Activated T-cell treated with anti-CD3 and anti-CD28 coated beads for 4 hours (primary cell): ENCODE measurements at places on chromosomes 2 and 18.

DNA sequence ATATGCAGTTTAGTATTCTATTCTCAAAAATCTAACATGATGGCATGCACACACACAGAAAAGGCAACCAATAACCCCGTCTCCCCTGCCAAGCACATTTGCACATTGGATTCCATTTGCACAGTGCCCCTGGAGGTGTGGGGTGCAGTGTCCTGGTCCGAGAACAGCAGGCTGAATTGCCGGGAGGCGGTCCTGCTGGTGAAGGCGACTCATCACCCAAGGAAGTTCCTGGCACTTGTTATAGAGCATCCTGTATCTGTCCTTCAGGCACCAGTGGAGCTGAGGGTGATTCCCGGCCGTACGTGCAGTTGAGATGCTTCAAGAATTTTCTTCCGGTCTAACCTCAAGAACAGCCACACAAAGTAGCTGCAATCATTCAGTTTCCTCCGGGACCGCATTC, 73.0 kb upstream of the RAB12 start:
- no peak for DNase-seq

DNA sequence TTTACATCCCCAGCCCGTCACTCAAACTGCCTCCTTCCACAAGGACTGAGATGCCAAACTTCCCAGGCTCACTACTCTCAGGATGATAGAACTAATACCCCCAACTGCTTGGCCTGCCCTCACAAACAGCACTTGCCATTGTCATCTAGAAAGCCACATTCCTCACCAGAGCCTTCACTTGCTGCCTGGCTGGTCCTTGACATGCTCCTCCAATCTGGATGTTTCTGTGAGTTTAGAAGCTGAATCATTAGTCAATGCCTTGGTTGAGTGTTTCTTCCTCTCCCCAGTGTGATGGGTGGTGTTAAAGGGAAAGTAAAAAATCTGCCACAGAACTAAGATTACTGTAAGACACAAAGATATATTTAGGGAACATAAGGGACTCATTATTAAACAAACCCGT, 52.5 kb downstream of the MARCHF4 start:
- no peak for DNase-seq

- no peak for DNase-seq
Measured at GRCh38 chr2:39375917-39376316, 61.2 kb downstream of the MAP4K3 start.

- DNase-seq = no peak
Measured at GRCh38 chr2:82478641-82479040, 1980.4 kb downstream of the SUCLG1 start.

DNA sequence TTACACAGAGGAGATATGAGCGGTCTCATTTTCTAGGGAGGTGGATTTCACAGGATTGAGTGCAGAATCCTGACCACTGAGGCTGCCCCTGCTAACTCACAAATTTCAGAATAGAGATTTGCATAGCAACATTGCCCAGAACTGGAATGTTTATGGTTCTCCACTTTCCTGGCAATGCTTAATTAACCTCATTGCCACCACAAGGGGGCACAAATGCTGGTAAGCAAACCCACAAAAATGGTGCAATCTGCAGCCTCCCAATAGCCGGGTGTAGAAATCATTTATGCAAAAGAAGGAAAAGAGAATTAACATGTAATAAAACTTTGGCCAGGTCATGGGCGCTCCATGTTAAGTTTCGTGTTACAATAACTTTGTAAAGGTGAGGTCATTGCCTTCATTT, 112.4 kb downstream of the CYRIA start:
- DNase-seq = no peak

DNA sequence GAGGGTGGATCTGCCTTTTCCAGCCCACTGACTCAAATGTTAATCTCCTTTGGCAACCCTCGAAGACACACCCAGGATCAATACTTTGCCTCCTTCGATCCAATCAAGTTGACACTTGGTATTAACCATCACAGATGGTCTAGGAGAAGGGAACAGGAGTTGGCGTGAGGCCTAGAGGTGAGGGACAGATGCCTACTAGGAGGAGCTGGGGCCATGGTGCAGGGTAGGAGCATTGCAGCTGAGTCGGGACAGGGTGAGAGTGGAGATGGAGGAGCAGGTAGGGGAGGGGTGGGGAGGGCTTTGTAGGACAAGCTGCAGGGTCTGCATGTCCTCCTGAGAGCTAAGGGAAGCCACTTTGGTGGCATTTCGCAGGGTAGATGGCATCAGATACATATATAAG, 140.0 kb downstream of the VAPA start:
- DNase-seq = no peak

DNA sequence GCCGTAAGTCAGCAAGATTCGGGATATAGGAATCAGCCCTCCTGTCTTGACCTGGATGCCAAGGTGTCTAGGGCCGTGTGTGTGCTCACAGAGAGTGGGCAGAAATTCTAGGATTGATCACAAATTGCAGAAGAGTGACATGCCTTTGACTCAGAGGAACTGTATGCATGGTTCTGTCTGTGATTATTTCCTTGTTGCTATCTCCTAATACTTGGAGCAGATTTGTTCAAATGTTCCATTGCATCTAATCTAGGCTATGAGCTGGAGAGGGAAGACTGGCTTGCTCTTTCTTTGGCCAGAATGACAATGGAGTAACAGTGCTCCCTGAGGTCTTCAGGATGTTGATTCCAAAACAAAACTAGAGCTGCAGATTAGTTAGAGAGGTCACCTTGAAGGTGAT, 115.0 kb downstream of the EN1 start:
- no peak for DNase-seq

DNA sequence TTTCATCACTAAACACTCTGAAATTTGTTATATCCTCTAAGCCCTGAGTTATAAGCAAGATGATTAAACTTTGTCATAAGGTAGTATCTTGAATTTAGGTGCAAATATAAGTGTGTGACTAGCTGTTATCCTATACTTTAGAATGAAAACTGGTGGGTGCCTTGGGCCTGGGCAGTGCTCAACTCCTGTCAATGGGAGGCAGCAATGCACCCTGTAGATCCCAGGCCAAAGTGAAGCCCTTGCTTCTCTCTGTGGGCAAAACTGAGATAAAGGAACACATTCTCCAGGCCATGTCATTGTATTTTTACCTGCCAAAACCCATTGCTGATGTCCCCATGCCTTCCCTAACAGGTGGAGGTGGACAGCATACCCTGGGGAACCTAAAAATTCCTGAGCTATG, 525.2 kb downstream of the TNS1 start:
- no peak for DNase-seq

DNA sequence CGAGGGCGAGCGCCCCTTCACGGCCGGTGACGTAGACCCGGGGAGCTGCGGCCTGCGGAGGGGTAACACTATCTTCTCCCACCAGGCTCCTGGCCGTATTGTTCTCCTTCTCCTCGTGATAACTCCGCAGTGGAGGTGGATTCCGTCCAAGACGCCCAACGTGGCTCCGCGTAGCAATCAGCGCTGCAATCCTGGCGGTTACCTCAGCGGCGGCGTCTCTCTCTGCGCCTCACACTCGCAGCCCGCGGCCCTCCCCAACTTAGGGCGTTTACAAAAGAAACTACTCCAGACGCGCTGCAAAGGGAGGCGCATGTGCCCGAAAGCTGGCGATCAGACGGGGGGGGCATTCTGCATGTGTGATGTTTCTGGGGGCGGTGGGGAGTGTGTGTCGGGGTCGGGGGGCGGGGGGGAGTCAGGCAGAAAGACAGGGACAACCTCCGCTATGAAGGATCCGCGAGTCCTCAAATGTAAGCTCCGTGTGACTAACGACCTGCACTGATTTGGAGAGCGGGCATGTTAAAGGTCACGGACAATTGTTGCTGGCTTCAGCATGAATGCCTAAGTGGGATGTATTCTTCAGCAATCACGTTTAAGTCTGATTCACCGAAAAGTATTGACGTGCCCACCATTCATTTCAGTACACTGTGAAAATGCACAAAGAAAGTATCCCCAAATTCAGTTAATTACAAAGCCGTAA, 1.3 kb upstream of the ZNF516 start:
- DNase-seq = no peak

DNA sequence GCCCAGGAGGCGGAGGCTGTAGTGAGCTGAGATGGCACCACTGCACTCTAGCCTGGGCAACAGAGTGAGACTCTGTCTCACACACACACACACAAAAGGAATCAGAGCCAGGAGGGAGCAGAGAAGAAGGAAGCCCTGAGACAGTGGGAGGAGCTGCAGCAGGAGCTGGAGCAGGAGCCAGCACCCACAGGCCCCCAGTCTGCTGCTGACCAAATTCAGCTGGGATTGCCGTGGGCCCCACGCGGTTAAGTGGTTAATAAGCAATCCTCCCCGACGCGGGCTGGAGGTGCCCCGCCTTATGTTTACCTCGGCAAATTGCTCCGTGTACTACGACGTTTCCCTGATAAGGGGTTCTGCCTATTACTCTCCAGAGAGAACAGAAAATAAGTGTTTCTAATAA, 265.3 kb downstream of the TWIST2 start:
- DNase-seq = no peak

GRCh38 chr2:55842046-55842445, 81.5 kb downstream of the EFEMP1 start:
- DNase-seq = no peak

DNA sequence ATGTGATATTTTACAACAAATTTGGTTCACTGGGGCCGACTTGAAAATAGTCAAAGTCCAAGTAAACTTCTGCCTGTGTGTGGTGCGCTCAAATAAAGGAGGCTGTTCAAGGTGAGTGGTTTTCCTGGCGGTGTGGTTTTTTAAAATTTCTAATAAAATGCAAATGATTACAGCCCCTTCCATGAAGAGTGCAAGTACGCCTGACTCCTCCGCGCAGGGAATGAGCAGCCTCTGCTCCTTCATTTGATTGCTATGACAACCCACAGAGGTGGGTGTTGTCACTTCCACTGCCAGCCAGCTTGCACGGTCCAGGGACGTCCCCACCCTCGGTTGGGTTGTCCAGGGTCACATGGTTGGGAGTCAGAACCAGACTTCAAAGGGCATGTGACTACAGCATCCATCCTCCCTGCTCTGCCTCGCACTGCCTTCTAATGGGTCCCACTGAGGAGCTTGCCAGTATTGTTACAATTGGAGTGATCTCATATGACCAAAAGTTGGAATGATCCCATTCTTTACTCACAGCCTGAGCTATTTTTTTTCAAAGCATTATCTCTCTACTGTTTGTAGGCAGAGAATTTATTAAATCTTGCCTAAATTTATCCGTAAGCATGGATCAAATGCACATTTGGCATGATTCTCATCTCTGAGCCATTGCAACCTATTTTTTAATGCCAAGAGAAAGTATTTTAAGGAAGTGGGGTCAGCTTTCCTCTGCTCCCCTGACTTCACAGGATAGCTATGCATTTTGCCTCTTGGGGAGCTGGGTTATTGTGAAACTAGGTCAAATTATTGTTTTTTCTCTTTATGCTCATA, 121.3 kb downstream of the AGAP1 start:
- DNase-seq = no peak

GRCh38 chr18:5632041-5632440, 88.2 kb upstream of the EPB41L3 start:
- no peak for DNase-seq

- DNase-seq = no peak
Measured at GRCh38 chr2:38600242-38600891, 2.4 kb downstream of the HNRNPLL start.
